ENCODE measurements at places on chromosomes 7 and 10.

DNA sequence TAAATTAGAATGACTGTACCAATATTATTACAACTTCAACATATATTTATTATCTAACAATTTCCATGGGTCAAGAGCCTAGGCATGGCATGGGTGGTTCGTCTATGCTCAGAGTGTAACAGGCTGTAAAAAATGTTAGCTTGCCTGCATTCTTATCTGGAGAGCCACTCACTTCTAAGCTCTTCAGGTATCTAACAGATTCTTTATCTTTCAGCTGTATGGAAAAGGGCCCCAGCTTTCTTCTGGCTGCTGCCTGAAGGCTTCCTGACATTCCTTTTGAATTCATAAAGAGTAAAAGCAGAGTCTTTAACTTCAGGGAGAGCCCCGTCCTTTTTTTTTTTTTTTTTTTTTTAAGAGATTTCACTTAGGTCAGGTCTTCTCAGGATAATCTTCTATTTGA is 648.8 kb downstream of the NXPH1 start:
- DNase-seq: no peak

GRCh38 chr10:102583435-102584417 is 60.6 kb upstream of the TRIM8 start:
- DNase-seq: peak; percentile 82

- no peak for DNase-seq
Observed at GRCh38 chr10:66258693-66259092, 667.1 kb upstream of the LRRTM3 start.

GRCh38 chr7:54037873-54038272 is 504.3 kb upstream of the VSTM2A start:
- DNase-seq: no peak

- no peak for DNase-seq
Observed at GRCh38 chr10:127149501-127150081, 46.8 kb downstream of the INSYN2A start.

DNA sequence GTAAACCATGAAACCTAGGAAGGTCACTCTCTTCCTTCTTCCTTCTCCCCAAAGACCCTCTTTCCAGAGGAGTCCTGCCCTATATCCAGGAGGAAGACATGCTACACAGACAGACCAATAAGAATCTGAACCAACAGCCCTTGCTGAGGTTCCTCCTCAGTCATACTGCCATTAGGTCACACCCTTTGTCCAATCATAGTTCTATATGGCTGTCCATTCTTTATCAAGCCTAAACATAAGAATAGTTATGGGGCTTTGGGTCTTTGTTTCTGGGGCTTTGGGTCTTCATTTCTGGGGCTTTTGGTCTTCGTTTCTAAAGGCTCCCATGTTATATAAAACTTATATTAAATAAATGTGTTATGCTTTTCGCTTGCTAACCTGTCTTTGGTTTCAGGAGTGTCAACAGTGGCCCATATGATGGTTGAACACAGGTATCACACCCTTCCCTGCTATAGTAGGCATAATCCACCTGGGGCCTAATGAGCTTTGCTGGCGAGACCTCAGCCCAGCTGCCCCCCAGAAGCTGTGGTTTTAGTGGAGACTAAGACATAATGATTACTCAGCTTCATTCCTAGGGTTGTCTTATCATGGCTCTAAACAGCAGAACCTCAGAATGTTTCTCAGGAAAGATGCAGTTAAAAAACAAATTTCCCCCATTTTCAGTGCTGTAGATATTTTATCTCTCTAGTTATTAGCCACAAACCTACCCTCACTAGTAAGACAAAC is 91.6 kb downstream of the ELMO1 start:
- no peak for DNase-seq

- DNase-seq: no peak
Observed at GRCh38 chr10:11705722-11706121, 36.5 kb upstream of the ECHDC3 start.

DNA sequence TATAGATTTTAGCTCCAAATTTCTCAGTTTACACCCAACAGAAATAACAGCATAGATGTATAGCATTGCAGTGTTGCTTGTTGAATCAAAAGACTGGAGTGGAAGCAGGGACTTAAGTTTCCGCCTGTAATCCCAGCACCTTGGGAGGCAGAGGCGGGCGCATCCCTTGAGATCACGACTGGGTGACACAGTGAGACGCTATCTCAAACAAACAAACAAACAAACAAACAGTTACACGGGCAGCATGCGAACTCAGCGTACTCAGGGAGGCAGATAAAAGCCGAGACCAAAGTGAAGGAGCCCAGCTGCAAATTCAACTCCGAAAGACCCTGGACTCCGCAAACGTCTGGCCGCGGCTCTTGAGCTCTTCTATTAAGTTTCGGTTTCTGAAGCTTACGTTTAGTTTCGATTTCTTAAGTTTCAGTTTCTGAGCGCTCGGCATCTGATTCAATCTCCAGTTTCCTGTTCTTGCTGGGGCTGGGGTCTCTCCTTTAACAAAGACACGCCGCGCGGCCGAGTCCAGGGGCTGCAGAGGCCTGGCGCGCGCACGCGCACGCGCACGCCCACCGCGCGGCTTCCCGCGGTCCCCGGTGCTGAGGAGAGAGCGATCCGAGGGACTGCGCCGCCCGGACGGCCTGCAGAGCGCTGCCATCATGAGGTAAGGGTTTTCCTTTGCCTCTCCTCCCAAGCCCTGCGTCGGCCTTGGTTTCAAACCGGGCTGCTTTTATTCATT is at the start of gene IFIT5:
Gene IFIT5 (plus strand): TSS at position 423 of the 733 bp plus-strand sequence. CDS start 231 bp downstream, at position 654.
- peak; percentile 71 for DNase-seq

DNA sequence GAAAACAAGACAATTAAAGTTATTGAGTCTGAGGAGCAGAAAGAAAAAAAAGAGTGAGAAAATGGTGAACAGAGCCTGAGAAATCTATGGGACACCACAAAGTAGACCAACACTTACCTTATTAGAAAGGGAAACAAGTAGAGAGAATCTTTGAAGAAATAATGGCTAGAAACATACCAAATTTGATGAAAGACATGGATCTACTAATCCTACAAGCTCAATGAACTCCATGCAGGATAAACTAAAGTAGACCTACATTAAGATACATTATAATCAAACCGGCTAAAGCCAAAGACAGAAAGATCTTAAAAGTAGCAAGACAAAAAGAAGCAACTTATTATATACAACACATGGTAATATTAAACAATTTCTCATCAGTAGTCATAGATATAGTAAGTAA is 782.3 kb upstream of the GHITM start:
- DNase-seq: no peak

DNA sequence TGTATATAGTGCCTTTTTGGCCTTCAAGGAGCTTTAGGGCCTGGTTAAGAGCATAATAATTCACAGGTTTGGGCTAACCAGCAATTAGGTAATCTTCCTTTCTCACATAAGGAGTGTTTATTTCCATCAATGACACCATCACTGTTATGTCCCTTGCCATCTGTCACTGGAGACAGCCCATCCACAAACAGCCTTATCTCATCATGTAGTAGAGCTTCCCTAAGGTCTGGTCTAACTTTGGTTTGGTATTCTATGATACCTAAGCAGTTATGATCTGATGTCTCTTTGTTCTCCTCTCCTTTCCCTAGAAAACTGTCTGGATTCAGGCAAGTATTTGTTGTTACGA is 26.4 kb downstream of the MAPK8 start:
- DNase-seq: no peak

DNA sequence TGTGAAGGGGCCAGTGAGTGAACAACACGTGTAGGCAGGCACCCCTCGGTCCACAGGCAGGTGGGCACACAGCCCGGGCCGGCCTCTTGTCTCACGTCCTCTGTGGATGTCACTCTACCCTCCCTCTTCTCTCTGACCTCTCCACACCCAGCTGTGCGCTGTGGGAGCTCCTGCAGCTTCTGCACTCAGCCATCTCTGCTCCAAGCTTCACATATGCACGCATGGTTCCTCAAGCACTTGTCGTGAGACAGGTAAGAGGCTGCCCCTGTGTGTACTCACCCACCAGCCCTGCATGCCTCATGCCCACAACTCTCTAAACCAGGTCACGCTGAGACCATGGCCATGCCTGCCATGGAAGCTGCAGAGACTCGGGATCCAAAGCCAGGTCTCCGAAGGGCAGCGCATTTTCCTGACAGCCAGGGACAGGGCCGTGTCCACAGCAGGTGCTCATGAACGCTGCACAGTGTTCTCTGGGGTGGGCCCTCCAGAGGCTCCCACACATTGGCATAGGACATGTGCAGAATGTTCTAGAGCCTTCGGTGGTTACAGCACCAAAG is 477.5 kb downstream of the PTPRN2 start:
- DNase-seq: no peak

DNA sequence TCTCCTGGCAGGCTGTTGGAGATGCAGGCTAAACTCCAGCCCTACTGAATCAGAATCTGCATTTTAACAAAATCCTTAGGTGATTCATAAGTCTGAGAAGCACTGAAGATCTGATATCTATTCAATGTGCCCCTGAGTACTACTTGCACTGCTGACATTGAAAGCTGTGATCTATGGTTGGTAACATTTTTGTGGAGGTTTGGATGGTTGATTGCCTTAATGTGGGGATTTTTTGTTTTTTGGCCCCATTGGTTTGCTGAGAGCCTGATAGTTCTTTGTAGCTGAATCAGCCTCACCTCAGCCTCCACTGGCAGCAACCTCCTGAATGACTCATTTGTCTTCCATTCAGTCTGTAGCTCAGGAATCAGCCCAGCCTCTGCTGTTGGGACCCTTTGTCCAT is 14.7 kb upstream of the LRRN3 start:
- DNase-seq: no peak

- DNase-seq: no peak
Observed at GRCh38 chr10:91415816-91416215, 5.7 kb downstream of the HECTD2 start.

- no peak for DNase-seq
Observed at GRCh38 chr7:24756545-24757352, 515 bp downstream of the GSDME start.

DNA sequence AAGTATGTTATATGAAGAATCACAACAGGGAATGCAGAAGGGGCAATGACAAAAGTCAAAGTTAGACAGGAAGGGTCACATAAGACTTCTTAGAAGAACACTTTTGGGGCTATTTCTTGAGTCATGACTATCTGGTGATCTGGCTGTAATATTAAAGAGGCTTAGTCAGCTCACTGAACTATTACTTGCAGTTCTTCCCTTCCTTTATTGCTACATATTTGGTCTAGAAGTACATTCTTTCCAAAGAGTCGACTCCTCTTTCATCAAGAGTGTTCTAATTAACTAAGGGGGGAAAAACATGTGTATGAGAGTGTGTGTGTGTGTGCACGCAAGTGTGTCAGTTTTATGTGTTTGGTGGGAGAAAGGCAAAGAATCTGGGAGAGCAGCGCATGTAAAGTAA is 247.3 kb upstream of the LRRTM3 start:
- DNase-seq: no peak

GRCh38 chr10:3090388-3090787 is 23.0 kb downstream of the PFKP start:
- DNase-seq: no peak

DNA sequence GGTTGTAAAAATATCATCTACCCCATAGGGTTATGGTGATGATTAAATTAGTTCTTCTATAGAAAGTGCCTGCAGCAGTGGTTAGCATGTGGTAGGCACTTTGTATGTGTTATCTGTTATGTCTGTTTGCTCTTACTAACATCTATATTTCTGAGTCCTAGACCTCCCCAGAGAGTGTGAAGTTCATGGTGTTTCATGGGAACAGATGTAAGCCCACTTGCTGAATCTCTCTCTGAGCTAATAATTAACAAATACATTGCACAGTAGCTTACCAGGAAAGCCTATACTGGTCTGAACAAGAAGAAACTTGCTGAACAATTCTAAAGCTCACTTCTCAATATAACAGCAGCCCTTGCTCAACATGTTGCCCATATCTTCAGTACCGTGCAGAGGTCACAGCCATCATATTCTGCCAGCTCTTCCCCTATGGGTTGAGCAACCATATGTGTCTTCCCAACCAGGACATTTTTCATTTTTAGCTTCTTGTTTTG is 100.1 kb downstream of the NPSR1 start:
- DNase-seq: peak; percentile 18

DNA sequence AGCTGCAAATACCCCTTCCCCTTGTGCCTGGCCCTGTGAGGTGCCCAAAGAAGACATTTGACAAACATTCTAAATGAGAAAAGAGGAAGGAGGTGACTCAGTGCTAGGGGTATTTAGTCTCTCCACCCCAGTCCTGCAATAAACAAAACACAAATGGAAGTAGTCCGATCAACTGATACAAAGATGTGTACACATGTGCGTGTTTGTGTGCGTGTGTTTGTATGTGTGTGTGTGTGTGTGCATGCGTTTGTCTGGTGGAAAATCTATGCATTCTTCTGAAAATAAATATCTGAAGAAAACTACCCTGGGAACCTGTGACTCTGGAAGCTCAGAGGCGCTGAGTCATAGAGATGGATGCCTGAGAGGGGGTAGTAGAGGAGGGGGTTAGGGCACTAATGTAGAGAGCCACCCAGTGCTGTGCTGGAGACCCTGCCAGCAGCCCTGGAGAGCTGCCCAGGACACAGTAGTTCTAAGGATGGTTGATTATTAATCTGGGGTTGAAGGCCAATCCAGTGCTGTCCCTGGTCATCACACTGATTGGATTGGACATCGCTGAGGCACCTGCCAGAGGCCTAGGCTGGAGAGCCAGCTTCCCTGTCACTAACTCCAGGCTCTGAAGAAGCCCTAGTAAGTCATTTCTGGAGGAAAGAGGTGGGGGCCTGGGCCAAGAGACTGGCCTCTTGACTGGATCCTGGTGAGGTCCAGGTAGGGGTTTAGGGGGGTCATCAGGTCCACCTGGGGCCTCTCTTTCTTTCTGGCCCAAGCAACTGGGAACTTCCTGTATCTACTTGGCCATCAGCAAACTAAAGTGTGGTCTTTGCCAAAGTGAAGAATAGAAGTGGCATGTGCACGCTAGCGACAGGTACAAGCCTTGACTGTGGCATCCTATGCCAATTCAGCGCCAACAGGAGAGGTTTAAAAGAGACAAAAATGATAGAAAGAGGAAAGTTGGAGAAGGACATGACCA is 18.5 kb downstream of the SFTPA1 start:
- no peak for DNase-seq

- no peak for DNase-seq
Observed at GRCh38 chr7:29956487-29956836, 33.1 kb downstream of the SCRN1 start.

Data from T-helper 2 cell (primary cell).